ENCODE measurements at places on chromosomes 2 and 18. TPM values are rescaled to one million over a fixed set of nuclear protein-coding genes. Genes with fewer than 3 reads are reported as not detected.

- DNase-seq, result no peak
These were observed 380.5 kb downstream of the DSEL start for GRCh38 chr18:67135981-67136380.

DNA sequence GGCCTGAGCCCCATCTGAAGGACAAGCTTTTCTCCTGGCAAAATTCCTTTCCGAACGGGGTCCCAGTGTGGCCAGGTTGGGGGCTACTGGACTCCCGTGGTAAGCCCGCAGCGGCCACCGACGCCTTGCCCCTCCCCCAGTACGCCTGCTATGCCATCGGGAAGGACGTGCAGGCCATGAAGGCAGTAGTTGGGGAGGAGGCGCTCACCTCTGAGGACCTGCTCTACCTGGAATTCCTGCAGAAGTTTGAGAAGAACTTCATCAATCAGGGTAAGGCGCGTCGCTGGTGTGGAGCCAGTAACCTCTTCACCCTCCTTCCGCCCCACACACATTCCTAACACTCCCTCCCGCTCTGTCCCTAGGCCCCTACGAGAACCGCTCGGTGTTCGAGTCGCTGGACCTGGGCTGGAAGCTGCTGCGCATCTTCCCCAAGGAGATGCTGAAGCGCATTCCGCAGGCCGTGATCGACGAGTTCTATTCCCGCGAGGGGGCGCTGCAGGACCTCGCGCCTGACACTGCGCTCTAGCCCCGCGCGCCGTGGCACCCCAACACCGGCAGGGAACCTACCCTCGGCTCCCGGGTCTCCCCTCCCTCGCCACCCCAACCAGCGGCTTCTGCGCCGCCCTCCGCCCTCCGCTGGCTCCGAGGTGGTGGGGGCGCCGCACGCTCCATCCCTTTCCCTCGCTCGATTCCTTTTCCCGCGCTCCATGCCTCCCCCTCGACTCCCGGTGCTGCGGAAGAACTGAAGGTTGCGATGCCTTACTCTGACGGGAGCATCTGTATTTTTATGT is 13.6 kb upstream of the ANKRD53 start:
- peak; percentile 83 for DNase-seq

- DNase-seq, result no peak
These were observed 106.3 kb upstream of the GLI2 start for GRCh38 chr2:120629241-120629895.

HOXD12 gene
- not detected for total RNA-seq

- no peak for DNase-seq
These were observed 471.0 kb downstream of the TMEM182 start for GRCh38 chr2:103232865-103233264.

GRCh38 chr2:26846334-26847306 is 1.3 kb upstream of the DPYSL5 start:
- DNase-seq, result peak; percentile 26

- no peak for DNase-seq
These were observed 149.9 kb downstream of the TAF4B start for GRCh38 chr18:26376105-26376504.

DNA sequence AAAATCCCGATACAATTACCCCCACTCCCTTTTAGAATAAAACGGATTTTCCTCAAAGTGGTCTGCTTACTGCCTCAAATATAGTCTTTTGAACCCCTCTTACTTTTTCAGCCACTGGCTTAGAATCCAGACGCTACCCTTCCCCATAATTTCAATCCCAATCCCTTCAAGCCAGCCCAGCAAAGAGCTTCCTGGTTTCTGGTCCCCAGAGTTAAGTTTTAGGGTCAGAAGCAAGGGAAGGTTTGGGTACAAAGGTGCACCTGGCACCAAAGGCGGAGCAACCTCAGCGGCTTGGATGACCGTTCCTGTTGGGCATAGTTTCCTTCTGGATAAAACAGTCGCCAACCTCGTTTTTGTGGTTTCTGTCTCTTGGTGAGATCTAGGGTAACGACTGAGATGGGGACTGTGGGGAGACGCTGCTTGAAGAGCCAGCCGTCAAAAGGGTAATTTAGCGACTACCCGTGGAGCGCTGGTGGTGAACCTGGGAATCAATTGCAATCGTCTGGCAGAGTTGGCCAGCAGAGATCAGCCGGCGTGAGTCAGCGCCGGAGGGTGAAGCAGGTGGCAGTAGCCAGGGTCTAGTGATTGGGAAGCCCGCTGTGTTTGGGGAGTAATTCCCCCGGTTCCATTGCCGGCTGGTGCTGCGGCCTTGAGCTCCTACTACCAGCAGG is 1.6 kb downstream of the FEV start:
- DNase-seq, result no peak

PSMA8 gene
- total RNA-seq, result not detected

GRCh38 chr2:21358976-21359375 is 235.2 kb downstream of the TDRD15 start:
- no peak for DNase-seq
